ENCODE measurements at places on chromosomes 5 and 9.

- DNase-seq: no peak
These were observed 192.3 kb downstream of the DTWD2 start for GRCh38 chr5:118796081-118796480.

GRCh38 chr9:5185220-5185840 is at the start of gene INSL6:
Gene INSL6 (minus strand): TSS chr9:5185639. CDS start chr9:5185602, 37 bp downstream.
- no peak for DNase-seq

- no peak for DNase-seq
These were observed 32.8 kb downstream of the C5orf15 start for GRCh38 chr5:133935667-133935940.

GRCh38 chr5:39225405-39226099 is 6.2 kb upstream of the FYB1 start:
- DNase-seq: no peak

DNA sequence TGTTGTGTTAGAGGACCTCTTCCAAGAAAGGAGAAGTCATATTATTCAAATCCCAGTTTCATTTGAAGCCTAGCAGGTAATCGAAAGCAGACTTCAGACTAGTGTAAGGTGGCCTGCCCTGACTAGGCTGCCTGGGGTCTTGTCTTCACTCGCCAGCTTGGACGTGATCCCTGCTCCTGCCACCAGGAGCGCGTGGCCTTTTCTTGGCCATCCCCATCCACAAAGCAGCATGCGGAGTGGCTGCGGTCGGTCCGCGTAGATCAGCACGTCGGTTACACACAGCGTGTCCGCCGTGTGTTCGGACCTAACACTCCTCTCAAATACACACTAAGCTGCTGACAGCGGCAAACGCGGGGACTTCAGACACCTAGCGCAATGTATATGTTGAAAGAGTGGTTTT is 37.3 kb downstream of the CFAP77 start:
- no peak for DNase-seq

DNA sequence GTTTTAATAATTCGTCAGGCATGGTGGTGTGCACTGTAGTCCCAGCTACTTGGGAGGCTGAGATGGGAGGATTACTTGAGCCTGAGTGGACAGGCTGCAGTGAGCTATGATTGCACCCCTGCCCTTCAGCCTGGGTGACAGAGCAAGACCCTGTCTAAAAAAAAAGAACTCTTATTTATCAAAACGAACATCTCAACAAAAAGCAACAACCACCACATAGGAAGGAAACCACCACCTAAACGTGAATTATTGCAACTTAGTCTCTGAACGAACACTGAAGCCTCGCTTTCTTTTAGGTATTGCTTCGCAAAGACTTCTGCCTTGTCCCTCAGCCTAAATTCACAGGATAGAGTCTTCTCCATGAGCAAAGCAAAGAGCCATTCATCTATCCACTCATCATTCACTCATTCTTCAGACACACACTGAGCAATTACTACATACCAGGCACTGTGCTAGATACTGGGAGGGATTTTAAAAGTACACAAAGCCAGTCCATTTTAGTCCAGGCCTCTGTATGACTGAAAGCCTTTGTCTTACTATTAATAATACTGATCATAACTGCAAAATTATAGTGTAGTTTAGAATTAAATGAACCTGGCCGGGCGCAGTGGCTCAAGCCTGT is 57.4 kb downstream of the THBS4 start:
- no peak for DNase-seq

GRCh38 chr5:53936481-53937352 is 373.7 kb downstream of the ARL15 start:
- no peak for DNase-seq

DNA sequence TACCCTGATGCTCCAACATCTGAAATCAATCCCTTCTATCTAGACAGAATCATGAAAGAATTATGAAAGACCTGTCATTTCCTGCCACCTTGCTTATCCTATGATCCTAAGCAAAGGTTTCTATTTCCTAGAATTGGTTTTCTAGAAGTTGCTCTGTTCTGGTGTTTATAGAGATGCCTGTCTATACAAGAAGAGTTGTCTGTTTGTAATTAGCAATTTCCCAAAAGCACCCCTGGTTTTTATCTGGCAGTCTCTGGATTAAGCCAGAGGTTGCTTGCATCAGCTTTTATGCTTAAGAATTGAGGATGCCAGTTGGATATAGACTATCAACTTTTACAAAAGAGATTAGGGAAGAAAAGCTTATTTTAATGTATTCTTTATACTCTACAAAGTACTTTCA is 133.0 kb upstream of the EFNA5 start:
- DNase-seq: no peak

DNA sequence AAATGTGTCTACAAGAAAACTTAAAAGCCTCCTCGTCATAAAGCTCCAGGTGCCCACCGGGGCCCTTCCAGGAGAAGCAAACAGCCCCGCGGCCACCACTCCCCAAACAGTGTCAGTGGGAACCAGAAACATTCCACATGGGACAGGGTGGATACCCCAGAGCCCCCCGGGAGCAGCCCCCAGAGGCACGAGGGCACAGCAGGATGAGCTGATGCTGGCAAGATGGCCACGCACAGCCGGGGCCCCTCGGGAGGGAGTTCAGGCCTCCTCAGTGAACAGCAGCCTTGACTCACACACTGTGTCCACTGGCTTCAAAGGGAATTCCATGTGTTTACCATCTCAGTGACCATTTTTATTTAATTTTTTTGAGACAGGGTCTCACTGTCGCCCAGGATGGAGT is 10.5 kb downstream of the EXD3 start:
- DNase-seq: no peak

DNA sequence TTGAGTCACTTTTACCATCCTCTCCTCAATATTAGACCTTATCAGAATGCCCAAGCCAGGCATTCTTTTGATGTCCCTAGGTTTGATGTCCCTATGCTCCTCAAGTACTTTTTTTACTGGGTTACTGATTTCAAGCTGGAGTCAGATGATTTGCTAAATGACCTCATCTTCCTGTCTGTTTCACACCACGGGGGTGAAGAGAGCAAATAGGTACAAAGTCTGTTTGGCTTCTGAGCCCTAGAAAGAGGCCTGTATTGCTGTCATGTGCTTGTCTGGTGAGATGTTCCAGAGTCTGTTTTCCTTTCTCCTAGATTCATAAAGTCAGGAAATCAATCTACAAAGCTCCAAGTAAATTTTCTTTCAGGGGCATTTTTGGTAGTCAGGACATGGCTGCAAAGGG is 12.7 kb upstream of the DAB2 start:
- no peak for DNase-seq

- DNase-seq: no peak
These were observed 849 bp upstream of the MGAT1 start for GRCh38 chr5:180803181-180804128.

GRCh38 chr5:9587135-9587534 is 41.3 kb upstream of the SEMA5A start:
- DNase-seq: no peak

DNA sequence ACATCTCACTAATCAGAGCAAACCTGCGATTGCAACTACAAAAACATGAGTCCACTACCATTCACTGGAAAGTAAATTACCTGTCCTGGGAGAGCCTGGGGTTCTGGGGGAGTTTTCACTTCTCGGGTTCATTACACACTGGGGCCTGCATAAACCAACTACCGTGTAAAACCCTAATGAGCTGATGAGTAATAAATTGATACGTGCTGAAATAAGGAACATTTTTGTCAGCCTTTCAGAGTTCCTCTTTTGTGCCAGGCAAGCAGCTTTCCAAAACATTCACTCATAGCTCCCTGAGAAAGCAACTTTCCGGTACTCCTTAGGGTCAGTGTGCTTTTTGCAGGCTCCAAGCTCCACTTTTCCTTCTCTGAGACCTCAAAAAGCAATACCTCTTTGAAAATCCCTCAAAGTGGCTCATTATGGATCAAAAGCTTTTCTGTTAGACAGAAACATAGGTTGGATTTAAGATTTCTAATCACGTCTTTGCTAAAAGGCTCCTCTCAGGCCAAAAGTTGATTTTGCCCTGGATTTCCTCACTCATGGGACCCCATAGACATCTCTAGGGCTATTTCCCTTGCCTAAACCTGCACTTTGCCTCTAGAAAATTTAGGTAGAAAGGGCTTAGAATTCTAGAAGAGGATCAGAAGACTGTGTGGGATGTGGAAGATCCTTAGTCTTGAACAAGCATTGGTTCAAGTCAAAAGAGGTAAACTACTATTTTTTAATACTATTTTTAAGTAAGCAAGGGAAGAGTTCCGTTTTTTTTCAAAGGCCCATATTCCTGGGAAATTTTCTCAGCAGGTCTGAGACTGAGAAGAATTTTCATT is 74.8 kb downstream of the ST8SIA4 start:
- DNase-seq: no peak
